Stimulated activated CD4-positive, alpha-beta T cell treated with anti-CD3 and anti-CD28 coated beads, Interleukin-2, amount 100 ng/mL, for 48 hours (primary cell): ENCODE measurements at places on chromosomes 12 and 14.

- DNase-seq, result no peak
Measured at GRCh38 chr12:61369241-61369910, 890.8 kb upstream of the USP15 start.

- peak; percentile 57 for DNase-seq
Measured at GRCh38 chr14:102594514-102595175, 2.2 kb downstream of the RCOR1 start.

- no peak for DNase-seq
Measured at GRCh38 chr14:96079066-96079465, 39.9 kb downstream of the C14orf132 start.

DNA sequence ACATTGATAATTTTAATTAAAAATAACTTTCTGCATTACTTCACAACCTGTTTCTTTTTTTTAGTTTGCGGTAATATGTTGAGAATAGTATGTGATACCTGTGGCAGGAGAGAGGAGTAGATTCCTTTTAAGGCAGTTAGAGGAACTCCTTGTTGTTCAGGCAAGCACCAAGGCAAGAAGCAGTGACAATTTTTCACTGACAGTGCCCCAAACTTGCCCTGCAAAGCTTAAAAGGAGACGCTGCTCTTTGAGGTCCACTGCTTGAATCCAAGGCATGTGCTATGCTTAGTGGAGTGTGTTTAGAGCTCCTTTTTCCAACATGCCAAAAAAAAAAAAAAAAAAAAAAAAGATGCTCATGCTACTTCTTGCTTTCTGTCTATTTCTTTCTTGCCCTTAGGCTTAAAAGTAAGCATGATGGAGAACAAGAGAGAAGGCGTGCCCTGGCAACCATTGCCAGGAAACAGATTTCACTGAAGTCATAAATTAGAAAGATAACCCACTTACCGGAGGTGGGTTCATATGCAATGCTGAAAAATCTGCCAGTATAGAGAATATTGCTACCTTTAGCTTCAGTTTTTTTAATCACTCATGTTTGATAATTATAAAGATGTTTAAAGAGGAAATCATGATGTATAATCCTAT, 58.3 kb upstream of the DYRK2 start:
- DNase-seq, result no peak

- DNase-seq, result no peak
Measured at GRCh38 chr12:6340032-6340638, 1.7 kb downstream of the TNFRSF1A start.

DNA sequence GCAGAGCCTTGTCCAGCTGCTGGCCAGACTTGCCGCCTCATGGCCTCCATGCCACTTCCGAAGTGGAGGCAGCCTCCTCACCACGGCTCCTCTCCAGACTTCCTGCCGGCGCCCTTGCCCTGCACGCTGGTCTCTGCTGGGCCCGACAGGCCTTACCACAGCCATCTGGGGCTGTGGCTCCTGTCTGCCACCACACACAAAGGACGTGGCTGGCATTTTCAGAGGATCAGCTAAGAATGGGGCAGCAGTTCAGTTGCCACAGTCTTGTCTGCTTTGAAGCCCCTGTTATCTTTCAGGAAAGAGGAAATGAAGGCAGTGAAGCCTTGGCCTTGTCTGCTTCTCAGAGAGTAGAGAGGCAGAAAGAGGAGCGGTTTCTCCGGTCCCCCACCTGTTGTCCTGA, 178.0 kb upstream of the FKBP4 start:
- DNase-seq, result no peak

- DNase-seq, result no peak
Measured at GRCh38 chr14:79356040-79356439, 855.3 kb downstream of the DIO2 start.

DNA sequence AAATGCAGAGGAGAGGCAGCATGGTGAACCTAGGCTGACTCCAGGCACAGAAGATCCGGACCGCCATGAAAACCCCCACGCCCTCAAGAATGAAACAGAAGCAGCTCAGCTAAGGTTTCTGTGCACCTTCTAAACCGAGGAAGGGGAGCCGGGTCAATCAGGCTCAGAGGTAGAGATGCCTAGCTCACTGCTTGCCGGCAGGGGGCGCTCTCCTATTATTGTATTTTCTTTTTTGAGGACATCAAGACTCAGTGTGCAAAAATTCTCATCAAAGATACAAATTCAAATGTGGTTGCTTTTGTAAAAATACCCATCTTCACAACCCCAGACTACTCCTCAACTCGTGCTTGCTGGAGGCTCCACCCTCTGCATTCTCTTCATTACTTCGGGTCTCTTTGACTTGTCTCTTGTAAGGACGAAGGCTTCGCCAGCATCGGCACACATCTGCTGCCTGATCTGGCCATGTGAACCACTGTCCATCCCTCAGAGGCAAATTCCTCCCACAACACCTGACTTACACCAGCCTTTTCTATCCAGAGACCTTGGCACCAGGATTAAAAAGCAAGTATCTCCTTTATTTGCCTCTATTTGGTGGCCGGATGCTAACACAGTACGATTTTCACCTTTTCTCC, 33.4 kb upstream of the RNASE3 start:
- DNase-seq, result peak; percentile 71

- DNase-seq, result no peak
Measured at GRCh38 chr12:28539691-28540323, 349.6 kb downstream of the CCDC91 start.

DNA sequence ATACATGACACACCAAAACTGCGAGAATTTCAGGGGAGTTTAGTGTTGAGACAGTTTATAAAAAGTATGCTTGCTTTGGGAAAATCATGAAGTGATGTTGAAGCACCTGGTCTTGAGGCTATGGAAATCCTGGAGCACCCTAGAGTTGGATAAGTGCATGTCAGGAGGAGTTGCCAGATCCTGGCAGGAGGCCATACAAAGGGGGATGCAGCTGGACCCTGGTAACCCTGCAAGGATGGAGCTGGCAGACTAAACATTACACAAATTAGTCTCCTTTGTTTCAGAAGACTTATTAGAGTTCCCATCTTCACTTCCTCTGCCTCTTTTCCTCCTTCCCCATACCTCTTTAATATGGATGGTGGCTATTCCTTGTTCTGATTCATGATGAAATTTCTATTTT, 907.0 kb downstream of the BCL11B start:
- DNase-seq, result no peak

DNA sequence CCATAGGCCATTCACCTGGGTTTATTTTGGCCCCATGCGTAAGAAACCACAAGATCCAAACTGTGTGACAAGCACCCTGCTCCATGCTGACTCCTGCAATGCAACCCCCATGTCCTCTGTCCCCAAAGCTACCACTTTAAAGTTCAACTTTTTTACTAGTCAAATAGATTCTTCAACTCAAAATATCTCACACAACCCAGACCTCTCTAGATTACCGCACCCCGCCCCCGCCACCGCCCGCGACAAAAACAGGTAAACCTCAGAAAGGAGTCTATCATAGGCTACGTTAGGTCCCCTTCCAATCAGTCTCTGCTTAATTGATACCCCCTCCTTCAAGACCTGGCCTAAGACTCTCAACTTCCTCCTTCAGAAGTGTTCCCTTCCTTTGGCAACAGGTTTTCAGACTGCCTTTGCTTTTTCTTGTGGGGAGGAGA, 2.2 kb downstream of the ZFP36L1 start:
- peak; percentile 52 for DNase-seq

GRCh38 chr12:19140381-19141236, 11.1 kb downstream of the PLEKHA5 start:
- no peak for DNase-seq

- no peak for DNase-seq
Measured at GRCh38 chr12:95096378-95096777, 23.0 kb upstream of the NR2C1 start.

GRCh38 chr12:6535697-6535946, 1.3 kb downstream of the GAPDH start:
- DNase-seq, result no peak

- DNase-seq, result no peak
Measured at GRCh38 chr14:65156568-65157366, 54.5 kb upstream of the MAX start.
